Pancreas (tissue), 10 donors: ENCODE measurements at places on chromosomes 12 and 14.
A peak's percentile ranks its signal among the peaks of the same experiment; 100 is the strongest.

GRCh38 chr12:124389725-124390441 is 95.0 kb downstream of the RFLNA start:
- DNase-seq = no peak

DNA sequence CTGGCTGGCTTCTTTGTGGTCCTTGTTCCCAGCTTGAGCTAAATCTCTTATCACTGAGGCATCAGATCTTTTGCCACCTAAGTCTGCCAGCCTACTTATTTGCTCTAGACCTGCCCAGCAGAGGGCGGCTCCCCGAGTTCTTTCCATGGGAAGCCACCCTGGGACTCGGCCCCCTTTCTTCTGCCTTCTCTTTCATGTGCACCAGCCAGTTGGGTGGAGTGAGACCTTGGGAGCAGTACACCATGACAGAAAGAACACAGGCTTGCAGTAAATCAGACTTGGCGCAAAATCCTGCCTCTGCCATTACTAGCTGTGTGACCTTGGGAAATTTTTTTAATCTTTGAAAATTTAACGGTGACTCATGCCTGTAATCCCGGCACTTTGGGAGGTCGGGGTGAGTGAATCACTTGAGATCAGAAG is 7.4 kb downstream of the SMAGP start:
- peak; percentile 82 for DNase-seq

GRCh38 chr12:62260733-62261683 is 804 bp downstream of the USP15 start:
- no peak for DNase-seq

DNA sequence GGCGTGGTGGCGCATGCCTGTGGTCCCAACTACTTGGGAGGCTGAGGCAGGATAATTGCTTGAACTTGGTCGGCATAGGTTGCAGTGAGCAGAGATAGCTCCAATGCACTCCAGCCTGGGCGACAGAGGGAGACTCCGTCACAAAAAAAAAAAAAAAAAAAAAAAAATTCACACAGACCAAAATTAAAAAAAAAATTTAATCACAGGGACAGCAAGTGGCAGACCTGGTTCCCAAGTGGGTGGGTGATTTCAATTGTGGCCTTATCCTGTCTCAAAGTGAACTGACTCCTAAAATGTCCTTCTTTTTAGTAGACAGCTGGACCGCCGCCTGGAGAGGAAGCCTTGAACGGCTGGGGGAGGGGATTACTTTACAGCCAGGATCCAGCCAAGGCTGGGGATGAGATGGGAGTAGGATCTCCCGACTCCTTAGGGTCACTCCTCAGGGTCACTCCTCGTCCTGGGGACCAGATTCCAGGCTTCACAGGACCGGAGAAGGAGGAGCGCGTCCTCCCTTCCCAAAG is 1.5 kb upstream of the KCNH3 start:
- no peak for DNase-seq

DNA sequence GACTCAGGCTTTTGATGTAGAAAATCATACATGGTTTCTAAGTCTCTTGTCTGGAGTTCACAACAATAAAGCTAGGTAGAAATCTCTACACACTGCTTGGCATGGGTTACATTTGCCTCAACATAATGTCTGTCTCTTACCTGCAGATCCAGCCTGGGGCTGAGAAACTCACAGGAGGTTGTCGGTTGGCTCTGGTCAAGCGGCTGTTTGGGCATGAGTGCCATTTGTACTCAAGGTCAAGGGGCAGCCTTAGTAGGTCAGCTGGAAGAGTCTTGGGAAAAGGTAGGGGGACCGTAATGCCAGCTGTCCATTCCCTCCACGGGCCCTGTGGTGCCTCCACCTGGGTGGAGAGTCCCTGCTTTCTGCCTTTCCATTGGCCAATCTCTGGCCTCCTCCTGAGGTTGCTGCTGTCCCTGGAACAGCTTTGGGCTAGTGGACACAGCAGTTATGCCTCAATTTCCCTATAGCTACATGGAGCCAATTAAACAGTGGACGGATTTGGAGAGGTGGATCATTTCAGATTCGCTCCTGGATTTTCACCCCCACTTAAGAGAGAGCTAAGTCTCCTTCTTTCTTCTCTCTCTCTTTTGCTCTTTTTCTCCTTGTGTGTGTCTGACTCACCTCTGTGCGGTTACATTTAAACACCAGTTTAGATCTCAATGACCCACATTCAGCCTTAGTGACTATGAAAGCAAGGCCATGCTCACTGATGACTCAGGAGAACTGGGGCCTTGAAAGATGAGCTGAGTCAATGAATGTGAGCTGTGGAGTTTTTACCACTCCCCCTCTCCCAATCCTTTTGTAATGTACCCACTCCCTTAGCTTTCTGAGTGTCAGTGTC is 132.8 kb upstream of the HIF1A start:
- peak; percentile 74 for DNase-seq

- no peak for DNase-seq
Observed at GRCh38 chr12:11753150-11753499, 103.7 kb downstream of the ETV6 start.

GRCh38 chr12:55972042-55972441 is 1.8 kb upstream of the RAB5B start:
- no peak for DNase-seq
